Occipital lobe (tissue), 3 donors: ENCODE measurements at places on chromosomes 11 and 22. TPM values are rescaled to one million over a fixed set of nuclear protein-coding genes. Genes with fewer than 3 reads are reported as not detected.

The SSH3 gene
- total RNA-seq, result 2.0 TPM

The MRGPRE gene
- not detected for total RNA-seq

The OR10D3 gene
- total RNA-seq, result not detected

DNA sequence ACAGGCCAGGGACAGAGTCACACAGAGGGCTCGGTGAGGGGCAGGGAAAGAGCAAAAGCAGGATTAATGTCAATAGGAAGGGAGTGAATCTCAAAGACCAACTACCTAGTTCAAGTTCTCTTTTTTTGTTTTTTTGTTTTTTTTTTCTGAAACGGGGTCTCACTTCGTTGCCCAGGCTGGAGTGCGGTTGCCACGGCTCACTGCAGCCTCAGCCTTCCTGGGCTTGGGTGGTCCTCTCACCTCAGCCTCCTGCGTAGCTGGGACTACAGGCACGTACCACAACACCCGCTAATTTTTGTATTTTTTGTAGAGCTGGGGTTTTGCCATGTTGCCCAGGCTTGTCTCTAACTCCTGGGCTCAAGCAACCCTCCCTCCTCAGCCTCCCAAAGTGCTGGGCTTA, 9.7 kb upstream of the BCL9L start:
- no peak for DNase-seq

DNA sequence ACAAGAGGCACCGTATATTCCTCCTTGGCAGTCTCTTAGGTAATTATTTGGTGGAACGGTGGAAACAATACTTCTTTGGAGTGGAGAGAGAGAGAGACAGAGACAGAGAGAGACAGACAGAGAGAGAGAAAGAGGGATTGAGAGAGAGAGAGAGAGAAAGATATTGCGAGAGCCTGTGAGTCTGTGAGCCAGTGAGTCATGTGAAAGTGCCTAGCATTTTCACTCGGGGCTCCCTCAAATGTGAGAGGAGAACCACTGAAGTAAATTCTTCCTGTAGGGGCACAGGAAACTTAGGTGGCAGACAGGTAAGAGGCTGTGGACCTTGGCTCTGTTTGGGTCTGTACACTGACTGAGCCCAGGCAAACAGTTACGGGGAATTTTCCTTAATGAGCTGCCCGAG, 31.6 kb upstream of the SNX19 start:
- no peak for DNase-seq

The TSPAN32 gene
- total RNA-seq, result not detected

GRCh38 chr11:71452199-71453036, 585 bp upstream of the NADSYN1 start:
- DNase-seq, result peak; percentile 36

The HMOX1 gene
- 1.9 TPM for total RNA-seq

GRCh38 chr11:122025757-122026156, 90.3 kb downstream of the BLID start:
- DNase-seq, result no peak

The CYTH4 gene
- total RNA-seq, result 2.3 TPM
